ENCODE measurements at places on chromosomes 13 and 19.

GRCh38 chr19:4393947-4394590 is 6.3 kb downstream of the SH3GL1 start:
- DNase-seq, result no peak

DNA sequence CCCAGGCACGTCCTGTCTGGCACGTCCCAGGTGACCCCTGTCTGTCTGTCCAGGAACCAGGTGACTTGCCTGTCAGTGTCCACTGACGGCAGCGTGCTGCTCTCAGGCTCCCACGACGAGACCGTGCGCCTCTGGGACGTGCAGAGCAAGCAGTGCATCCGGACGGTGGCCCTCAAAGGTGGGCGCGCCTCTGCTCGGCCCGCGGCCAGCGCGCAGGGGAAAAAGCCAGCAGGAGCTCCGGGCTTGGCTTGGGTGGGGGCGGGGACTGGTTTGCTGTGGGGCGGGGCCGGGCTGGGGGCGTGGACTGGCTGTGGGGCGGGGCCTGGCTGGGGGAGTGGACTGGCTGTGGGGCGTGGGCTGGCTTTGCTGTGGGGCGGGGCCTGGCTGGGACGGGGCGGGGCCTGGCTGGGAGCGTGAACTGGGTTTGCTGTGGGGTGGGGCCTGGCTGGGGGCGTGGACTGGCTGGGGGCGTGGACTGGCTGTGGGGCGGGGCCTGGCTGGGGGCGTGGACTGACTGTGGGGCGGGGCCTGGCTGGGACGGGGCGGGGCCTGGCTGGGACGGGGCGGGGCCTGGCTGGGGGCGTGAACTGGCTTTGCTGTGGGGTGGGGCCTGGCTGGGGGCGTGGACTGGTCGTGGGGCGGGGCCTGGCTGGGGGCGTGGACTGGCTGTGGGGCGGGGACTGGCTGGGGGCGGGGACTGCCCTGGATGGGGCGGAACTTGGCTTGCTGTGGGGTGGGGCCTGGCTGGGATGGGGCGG is 7.2 kb downstream of the WDR18 start:
- peak; percentile 59 for DNase-seq

- peak; percentile 67 for DNase-seq
These were observed 4.8 kb downstream of the ISYNA1 start for GRCh38 chr19:18433015-18433691.

GRCh38 chr13:88314496-88314895 is 643.3 kb downstream of the SLITRK5 start:
- no peak for DNase-seq

GRCh38 chr13:76329004-76329403 is 557.2 kb downstream of the KCTD12 start:
- DNase-seq, result no peak

GRCh38 chr13:42984691-42985090 is 7.3 kb downstream of the EPSTI1 start:
- DNase-seq, result no peak

DNA sequence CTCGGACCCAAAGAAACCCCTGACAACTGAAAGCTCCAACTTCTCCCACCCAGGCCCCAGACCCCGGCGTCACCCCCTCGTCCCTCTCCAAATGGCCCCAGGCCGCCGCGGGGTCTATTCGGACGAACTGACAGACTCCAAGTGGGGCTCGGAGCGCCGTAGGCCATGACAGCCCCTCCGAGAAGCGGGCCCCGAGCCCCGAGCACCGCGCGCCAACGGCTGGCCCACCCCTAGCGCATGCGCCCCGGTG is 360 bp downstream of the DDX39A start:
- no peak for DNase-seq

DNA sequence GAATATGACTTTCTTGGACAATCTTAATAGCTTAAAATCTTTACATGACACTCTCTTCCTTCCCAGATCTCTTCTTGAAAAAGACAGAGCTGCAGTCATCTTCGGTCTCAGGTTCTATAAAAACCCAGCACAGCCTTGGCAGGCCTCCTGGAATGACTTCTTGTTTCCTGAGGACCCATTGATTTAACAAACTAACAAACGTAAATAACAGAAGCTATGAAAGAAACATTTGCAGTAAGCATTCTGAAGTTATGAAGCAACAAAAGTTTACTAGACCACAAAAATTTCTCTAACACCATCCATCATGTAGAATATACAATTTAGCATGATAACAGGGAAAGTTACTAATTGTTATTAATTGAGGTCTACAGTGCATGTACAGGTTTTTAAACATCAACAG is 62.8 kb upstream of the STARD13 start:
- DNase-seq, result no peak

DNA sequence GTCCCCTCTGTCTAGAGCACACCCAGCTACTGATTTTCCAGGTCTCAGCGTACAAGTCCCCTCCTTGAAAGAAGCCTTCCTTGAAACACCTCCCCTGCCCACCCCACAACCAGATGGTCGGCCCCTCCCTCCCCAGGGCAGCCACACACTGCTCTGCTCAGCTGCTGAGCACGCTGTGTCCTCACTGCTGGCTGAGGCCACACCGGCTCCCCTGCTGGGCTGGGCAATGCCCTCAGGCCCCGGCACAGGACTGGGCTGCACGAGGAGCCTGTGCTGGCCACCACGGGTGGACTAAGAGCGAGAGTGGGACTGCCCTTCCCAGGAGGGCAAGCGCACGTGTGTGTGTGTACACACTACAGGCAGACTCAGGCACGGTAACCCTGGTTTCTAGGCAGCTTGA is 11.8 kb upstream of the RSPH6A start:
- no peak for DNase-seq

- DNase-seq, result no peak
These were observed 10.1 kb upstream of the SHD start for GRCh38 chr19:4268816-4269430.

DNA sequence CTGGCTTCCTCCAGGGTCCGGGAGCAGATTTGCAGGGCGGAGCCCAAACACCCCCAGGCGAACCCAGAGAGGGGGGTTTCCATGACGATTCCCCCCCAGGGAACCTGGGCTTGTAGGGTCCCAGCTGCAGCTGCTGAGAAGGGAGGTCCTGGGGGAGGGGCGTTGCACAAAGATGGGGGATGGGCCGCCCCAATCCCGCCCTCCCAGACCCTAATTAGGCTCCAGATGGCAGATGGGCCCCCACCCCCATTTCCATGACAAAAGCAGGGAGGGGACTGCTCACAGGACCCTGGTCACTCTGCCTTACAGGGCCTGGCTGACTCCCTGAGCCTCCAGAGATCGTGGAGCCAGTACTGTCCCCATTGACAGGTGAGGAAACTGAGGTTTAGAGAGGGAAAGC is 15.2 kb downstream of the ELAVL3 start:
- no peak for DNase-seq

DNA sequence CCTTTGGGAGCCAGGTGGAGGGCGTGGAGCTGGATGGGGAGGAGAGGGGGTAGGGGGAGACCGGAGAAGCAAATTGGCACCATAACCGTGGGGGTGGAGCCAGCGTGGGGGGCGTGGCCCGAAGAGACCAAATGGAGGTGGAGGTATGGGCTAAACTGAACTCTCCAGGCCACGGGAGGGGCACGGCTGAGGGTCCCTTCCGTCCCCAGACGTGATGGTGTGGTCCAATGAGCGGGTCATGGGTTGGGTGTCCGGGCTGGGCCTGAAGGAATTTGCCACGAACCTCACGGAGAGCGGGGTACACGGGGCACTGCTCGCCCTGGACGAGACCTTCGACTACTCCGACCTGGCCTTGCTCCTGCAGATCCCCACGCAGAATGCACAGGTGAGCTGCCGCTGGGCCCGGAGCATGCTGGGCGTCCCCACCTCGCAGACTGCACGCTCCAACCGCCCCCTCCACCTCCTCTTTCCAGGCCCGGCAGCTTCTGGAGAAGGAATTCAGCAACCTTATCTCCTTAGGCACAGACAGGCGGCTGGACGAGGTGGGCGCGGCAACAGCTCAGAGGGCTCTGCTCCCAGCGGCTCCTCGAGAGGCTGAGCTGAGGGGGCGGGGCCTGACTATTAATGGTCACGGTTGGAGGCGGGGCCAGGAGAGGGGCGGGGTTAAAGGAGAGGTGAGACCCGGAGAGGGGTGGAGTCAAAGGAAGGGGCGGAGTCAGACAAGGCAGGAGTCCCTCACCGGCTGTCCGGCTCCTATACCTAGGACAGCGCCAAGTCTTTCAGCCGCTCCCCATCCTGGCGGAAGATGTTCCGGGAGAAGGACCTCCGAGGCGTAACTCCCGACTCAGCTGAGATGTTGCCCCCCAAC is 6.2 kb downstream of the HRC start:
- peak; percentile 80 for DNase-seq

- DNase-seq, result no peak
These were observed 212.5 kb downstream of the DLEU7 start for GRCh38 chr13:50631041-50631440.

- DNase-seq, result no peak
These were observed 65.9 kb downstream of the SERP2 start for GRCh38 chr13:44439452-44440024.

DNA sequence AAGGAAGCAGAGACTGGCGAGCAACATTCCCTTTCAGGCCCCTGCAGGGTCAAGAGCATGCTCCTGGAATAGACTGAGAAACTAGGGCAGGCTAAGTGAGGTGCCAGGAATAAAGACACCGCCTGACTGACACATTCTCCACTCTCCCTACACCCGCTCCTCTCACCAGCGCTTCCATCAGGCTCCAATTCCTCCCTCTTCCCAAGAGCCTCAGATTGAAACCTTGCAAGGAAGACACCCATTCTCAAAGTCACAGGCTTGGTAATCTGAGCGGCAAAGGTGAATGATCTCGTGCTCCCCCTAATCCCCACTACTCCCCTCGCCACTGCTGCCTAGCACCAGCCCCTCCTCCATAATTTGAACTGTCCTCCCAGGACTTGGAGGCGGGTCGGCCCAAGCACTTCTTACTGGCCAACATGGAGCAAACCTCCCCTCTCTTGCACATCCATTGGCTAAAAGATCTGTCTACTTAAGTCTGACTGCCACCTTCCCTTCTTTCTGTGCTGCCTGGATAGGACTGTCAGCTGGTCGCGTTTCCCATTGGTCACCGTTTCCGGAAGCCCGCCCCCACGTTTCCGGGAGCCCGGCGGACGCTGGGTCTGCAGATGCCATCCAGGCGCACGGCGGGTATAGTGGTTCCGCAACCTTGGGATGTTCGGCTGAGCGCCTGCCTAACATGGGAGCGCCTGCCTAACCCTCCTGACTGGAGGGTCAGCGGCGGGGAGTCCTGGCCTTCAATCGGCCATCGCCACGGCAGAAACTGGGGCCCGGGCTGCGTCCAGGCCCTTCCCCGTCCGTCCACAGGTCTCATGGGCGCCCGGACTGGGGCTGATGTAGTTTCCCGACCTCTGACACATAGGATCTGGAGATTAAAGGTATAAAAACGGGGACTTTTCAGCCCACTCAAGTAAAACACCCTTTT is 33.6 kb downstream of the ZNF383 start:
- no peak for DNase-seq

DNA sequence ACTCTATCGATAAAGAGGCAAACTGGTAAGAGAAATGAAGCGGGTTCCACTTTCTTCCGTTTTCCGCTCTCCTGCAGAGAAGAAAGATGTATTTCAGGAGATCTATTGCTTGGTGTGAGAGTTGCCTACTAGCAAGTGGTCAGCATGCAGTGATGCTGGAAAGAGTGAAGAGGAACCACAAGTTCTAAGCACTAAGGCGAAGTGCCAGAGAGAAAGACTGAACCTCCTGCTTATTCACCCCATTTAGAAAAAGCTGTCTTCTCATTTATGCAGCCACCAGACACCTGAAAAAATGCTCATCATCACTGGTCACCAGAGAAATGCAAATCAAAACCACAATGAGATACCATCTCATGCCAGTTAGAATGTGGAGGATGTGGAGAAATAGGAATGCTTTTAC is 78.7 kb upstream of the GPC6 start:
- no peak for DNase-seq

DNA sequence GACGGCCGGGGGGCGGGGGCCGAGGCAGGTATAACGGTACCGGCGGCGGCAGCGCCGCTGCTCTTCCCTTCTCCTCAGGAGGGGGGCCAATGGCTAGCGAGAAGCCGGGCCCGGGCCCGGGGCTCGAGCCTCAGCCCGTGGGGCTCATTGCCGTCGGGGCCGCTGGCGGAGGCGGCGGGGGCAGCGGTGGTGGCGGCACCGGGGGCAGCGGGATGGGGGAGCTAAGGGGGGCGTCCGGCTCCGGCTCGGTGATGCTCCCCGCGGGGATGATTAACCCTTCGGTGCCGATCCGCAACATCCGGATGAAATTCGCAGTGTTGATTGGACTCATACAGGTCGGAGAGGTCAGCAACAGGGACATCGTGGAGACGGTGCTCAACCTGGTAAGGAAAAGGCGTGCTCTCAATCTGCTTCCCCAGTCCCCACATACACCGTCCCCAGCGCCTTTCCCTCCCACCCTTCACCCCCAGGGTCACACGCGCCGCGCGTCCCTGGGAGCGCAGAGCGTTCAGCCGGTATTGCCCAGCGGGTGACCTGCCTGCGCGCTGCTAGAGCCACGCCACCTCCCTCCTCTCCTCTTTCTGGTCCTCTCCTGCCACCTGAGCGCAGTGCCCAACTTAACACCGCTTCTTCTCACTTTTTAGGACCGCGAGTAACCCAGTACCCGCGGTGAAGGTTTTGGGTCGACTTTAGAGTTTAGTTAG is 814 bp downstream of the NBEA start:
- no peak for DNase-seq

GRCh38 chr13:48142436-48142835 is 47.5 kb upstream of the MED4 start:
- no peak for DNase-seq

DNA sequence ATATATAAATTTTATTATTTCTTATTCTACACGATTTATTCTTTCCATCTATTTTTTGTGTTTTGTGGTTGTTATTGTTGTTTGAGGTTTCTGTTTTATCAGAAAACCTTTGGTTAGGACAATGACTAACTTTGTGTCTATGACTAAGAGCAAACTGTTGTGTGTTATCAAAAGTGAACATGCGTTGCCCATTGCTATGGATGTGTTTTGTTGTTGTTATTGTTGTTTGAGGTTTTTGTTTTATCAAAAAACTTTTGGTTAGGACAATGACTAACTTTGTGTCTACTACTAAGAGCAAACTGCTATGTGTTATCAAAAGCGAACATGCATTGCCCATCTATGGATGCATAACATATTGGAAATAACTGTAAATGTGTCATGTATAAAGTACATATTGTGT is 692.3 kb downstream of the SLITRK1 start:
- DNase-seq, result no peak

- DNase-seq, result no peak
These were observed 37.3 kb upstream of the GTF2F2 start for GRCh38 chr13:45082964-45083363.

DNA sequence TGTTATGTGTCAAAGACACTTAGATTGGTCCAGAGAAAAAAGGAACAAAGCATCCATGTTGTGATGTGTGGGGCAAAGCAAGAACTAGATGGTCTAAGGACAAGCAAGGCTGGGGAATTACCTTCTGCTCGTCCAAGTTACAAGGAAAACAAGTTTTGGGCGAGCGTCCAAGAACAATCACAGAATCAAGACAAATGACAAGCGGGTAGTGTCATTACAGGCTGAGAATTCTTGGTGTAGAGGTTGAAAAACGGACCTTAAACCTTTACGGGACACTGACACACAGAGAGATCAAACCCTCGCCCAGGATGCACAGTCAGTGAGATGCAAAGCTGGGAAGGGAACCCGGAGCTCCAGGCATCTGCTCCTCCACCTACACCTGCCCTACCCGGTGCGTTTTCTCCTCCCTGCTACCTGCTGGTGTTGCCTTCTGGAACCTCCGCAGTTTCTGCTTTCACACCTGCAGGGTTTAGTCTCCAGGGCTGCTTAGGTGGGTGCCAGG is 515 bp upstream of the ZNF324B start:
- DNase-seq, result no peak

- DNase-seq, result no peak
These were observed 483.2 kb downstream of the EFNB2 start for GRCh38 chr13:106052200-106052767.

GRCh38 chr13:110561344-110562035 is at the start of gene RAB20:
Gene RAB20 (minus strand): TSS chr13:110561722. CDS start chr13:110561519, 203 bp downstream.
- peak; percentile 32 for DNase-seq

All from CD8-positive, alpha-beta memory T cell (primary cell).